ENCODE measurements at places on chromosomes 1 and 21.

GRCh38 chr1:10667861-10668761, 128.3 kb downstream of the CASZ1 start:
- no peaks in the 10 kb centered on the region for H3K4me1 ChIP-seq
- H3K27me3 ChIP-seq = no peaks in the 10 kb centered on the region
- peak overlapping the region; percentile 42 for H3K27ac ChIP-seq
- DNase-seq = no peak

GRCh38 chr1:81463936-81464837, 336.5 kb upstream of the ADGRL2 start:
- no peak overlapping the region for H3K4me3 ChIP-seq
- no peaks in the 10 kb centered on the region for H3K36me3 ChIP-seq
- H3K27me3 ChIP-seq = no peaks in the 10 kb centered on the region
- H3K27ac ChIP-seq = no peak overlapping the region
- H3K4me1 ChIP-seq = no peaks in the 10 kb centered on the region
- DNase-seq = no peak

DNA sequence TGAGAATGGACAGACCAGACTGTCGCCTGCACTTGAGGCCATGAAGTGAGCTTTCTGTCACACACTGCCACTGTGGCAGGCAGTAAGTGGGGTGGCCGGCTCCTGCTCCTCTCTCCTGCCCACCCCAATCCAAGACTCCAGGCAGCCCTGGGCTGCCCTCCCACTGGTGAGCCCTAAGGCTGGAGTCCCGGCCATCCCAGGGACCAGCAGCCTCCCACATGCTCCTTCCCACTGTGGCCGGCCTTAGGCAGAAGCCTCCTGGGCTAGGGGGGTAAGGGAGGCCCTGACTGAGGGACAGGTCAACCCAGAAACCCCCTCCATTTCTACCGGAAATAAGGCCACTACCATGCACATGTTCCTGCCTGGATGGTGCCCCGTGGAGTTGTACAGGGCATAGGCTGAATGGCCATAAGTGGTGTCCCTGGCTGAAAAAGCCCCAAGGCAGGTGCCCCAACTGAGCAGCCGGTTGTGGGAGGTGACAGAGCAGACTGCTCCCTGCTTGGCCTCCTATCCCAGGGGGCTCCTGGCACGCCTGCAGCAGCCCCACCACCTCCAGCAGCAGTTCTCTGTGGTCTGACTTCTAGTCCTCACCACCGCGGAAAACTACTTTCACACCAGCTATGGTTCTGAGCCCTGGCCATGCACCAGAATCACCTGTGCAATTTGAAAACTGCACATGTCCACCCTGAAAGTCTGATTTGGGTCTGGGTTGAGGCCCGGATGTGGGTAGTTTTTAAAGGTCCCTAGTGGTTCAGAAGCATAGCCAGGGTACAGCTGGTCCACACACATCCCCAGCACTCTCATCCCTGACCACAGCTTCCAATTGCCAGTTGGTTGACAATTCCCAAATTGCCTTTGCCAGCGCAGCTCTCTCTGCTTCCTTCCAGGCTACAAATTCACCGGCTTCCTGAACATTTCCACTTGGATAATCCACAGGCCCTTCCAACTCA, 1.6 kb upstream of the ARTN start:
- H3K4me3 ChIP-seq = no peak overlapping the region
- no peaks in the 10 kb centered on the region for H3K27me3 ChIP-seq
- no peaks in the 10 kb centered on the region for H3K36me3 ChIP-seq
- H3K4me1 ChIP-seq = no peaks in the 10 kb centered on the region
- DNase-seq = peak; percentile 61
- H3K27ac ChIP-seq = no peak overlapping the region

GRCh38 chr21:27590271-27590670, 623.4 kb upstream of the ADAMTS5 start:
- H3K4me3 ChIP-seq = no peak overlapping the region
- H3K36me3 ChIP-seq = no peaks in the 10 kb centered on the region
- no peaks in the 10 kb centered on the region for H3K27me3 ChIP-seq
- H3K27ac ChIP-seq = no peak overlapping the region

GRCh38 chr1:43763497-43763973, 56.2 kb downstream of the ST3GAL3 start:
- H3K36me3 ChIP-seq = no peaks in the 10 kb centered on the region
- DNase-seq = peak; percentile 75

DNA sequence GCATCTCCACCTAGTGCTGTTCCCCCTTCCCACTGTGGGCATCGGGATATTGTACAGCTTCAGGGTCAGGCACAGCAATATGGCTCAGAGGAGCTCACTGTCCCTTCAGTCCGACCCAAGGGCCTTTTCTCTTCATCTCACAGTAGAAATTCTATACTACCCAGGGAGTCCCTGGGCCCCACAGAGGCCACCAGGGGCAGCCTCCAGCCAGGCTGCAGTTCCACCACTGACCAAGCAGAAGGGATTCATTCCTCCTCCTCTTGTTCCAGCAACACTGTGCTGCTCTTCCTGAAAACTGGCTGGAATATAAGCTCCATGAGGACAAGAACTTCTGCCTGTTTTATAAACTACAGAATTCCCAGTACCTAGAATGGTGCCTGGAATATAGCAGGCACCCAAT, 70.5 kb downstream of the CD34 start:
- peaks cover 6% of the 10 kb centered on the region for H3K4me1 ChIP-seq
- H3K4me3 ChIP-seq = no peak overlapping the region
- no peaks in the 10 kb centered on the region for H3K36me3 ChIP-seq
- H3K27ac ChIP-seq = no peak overlapping the region
- DNase-seq = no peak
- H3K27me3 ChIP-seq = no peaks in the 10 kb centered on the region

GRCh38 chr1:112061901-112062320, 72.4 kb upstream of the KCND3 start:
- H3K4me1 ChIP-seq = no peaks in the 10 kb centered on the region
- H3K4me3 ChIP-seq = no peak overlapping the region
- DNase-seq = no peak
- no peaks in the 10 kb centered on the region for H3K36me3 ChIP-seq
